Stimulated activated CD8-positive, alpha-beta memory T cell treated with anti-CD3 and anti-CD28 coated beads, Interleukin-2, amount 100 ng/mL, for 1 hour (primary cell): ENCODE measurements at places on chromosomes 1 and 21.

- DNase-seq = peak; percentile 74
Measured at GRCh38 chr1:27668808-27669723, 2.9 kb downstream of the IFI6 start.

DNA sequence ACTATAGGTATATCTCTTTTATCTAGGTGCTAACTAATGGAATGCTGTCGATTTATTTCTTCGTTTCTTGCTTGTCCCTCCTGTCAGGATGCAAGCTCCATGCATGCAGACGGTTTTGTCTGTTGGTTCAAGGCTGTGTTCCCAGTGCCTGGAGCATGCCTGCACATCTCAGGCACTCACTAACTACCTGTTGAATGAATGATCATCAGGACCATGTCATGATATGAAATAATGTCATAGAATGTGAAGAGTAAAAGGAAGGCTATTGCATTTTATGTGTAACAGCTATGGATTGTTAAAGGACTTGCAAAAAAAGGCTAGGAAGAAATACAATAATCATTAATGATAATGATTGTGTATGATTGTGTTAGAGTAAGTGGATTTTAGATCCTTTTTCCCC is 4.2 kb downstream of the GPR25 start:
- DNase-seq = no peak

DNA sequence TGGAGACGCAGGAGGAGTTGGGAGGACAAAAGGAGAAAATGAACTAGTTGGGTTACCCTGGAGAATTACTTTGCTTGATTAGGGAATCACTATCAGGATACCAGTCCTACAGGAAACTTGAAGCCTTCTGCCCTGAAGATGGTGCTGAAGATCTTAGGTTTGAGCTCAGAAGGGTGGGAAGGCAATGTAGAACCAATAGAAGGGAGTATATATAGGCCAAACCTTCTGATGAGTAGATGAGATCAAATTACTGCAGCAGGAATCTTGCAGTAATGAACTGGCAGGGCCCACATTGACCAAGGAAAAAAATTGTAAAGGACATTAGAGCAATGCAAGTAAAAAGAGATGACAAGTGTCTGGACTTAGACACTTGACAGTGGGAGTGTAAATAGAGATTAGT is 116.3 kb upstream of the CACYBP start:
- DNase-seq = no peak

DNA sequence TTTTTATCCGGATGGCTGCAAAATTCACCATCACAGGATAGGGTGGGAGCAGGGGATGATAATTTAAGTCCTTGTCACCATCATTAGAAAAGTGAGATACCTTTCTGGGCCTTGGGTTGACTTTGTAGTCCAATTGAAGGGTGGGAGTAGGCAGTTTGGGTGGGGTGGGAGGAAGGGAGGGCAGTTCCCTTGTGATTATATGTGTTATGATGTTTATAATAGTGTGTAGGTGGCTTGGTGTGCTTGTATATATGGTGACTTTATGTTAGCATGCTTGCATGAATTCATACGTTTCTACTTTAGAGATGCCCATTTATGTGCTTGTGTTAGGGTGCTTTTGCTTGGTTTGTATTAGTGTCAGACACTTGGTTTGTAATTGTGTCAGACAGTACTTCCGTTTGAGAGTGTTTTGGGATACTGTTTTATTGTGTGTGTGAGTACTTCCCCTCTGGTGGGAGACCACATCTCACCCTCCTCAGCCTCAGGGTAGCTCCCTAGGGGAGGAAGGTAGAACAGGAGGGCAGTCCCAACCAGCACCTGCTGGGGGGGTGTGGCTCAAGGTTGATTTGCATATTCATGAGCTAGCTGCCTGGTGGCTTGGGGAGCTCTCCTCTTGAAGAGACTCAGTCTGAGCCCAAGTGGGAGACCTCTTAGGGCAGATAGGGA is 6.3 kb upstream of the POU3F1 start:
- no peak for DNase-seq

DNA sequence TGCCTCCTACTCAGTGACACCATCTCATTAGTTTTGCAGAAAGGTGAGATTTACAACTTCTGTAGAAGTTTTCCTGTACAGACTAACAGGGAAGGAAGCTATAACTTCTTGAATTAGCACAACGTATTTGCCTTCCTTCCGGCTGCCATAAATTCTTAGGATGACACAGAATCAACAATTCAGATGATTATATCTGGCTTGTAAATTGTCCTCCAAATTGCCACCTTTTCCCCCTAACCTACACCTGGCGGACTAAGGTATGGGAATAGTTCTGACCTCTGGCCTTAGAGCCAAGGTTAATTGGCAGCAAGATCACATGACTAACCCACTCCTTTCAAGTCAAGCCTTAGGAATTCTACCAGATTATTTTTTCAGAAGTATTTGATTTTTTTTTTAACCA is 284.3 kb downstream of the LMO4 start:
- no peak for DNase-seq

DNA sequence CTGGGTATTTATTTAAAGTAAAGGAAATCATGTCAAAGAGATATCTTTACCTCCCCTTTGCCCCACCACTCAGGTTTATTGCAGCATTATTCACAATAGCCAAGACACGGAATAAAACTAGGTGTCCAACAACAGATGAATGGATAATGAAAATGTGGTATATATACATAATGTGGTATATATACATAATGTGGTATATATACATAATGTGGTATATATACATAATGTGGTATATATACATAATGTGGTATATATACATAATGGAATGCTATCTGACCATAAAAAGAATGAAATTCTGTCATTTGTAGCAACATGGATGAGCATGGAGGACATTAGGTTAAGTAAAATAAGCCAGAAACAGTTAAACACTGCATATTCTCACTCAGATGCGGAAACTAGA is 262.6 kb upstream of the PLXNA2 start:
- DNase-seq = no peak

DNA sequence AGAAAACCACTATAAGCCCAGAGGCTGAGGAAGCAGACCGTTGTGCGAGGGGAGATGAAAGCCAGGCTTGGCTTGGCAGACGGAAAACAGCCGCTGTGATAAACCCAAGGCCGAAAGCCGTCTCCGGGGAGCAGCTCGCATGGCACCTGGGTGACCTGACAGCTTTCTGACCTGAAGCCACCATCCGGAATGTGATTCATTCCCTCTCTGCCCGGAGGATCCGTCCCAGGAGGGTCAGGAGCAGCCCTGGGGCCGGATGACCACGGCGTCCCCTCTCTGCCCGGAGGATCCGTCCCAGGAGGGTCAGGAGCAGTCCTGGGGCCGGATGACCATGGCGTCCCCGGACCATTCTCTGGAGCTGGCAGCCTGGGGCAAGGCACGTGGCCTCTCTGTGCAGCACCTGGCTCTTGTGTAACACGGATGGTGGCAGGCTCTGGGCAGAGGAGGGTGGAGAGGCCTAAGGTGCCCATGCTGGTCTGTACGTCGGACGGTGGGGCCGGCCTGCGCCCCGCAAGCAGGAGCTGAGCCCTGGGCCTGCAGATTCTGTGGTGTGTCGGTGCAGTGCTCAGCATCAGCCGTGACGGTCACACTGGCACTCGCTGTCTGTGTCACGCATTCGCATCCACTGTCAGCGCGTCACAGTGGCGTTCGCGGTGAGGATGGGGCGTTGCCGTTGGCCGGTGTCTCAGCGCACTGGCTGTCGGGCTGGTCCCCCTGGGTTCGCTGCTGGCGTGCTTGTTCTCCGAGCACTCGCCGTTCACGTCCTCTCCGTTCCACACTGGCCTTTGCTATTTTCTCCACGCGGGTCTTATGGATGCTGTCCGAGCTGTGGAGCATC is 50.3 kb downstream of the SLX9 start:
- DNase-seq = no peak

- DNase-seq = no peak
Measured at GRCh38 chr1:201750934-201751333, 78.0 kb upstream of the IPO9 start.

DNA sequence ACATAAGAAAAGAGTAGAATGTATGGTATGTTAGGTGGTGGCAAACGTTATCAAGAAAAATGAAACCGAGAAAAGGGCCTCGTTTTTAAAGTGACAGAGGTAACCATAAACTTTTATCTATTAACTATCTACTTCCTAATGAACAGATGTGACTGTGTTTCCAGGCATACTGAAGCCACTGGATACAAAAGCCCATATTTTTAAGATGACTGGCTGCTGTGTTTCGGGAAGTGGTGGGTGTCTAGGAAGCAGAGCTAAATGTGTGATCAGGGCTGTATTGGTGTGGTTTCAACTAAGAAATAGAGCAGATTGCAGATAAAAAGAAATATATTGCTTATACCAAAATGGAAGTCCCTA is 71.8 kb downstream of the CHRM3 start:
- no peak for DNase-seq

- DNase-seq = no peak
Measured at GRCh38 chr1:241972703-241973369, 15.3 kb downstream of the BECN2 start.

DNA sequence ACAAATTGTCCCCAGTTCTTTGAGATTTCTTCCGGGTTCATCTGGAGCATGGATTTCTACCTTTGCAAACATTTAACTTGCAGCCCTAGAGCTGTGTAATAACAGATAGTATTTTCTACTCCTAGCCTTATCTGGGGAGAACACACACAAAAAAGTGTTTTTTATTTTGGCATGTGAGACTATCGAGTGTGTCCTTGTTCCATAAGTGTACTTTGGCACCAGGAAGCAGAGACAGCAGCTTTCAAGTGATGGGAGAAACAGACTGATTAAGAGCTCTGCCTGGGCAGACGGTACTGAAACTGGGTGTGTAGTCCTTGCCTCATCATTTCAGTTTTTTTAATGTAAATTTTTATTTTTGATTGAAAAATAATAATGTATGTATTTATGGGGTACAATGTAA is 297.4 kb downstream of the ST6GALNAC3 start:
- DNase-seq = no peak
